Nucleus accumbens (tissue), 56 donors: ENCODE measurements at places on chromosomes 3 and 15.

- DNase-seq: no peak
Measured at GRCh38 chr3:102141096-102141927, 292.0 kb downstream of the NFKBIZ start.

DNA sequence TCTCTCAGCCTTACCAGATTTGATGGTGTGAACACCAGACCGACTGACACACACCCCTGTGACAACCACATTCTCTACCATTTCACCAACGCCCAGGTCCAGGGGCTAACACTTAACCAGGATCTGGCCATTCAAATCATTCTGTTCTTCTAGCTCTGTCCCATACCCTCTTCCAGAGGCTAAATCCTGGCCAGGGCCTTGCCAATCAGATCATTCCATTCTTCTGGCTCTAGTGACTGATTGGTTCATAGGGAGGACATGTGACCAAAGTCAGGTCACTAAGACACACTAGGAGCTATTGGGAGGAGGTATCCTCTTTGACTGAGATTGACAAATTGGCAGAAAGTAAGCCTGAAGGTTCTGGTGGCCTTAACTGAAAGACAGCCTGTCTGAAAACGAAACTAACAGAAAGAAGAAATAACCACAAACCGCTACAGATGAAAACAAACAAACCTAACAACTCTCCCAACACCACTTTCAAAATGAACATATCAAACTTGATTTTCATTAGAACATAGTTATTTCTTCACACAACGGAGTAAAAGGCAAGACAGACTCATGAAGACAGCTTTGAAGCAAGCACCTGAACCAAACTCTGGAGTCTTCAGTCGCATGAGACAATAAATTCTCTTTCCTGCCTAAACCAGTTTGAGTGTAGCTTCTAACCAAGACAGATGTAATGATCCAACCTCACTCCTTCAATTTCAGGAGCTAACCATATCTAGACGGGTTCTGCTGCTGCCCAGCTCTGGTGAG is 68.5 kb downstream of the TRANK1 start:
- no peak for DNase-seq

DNA sequence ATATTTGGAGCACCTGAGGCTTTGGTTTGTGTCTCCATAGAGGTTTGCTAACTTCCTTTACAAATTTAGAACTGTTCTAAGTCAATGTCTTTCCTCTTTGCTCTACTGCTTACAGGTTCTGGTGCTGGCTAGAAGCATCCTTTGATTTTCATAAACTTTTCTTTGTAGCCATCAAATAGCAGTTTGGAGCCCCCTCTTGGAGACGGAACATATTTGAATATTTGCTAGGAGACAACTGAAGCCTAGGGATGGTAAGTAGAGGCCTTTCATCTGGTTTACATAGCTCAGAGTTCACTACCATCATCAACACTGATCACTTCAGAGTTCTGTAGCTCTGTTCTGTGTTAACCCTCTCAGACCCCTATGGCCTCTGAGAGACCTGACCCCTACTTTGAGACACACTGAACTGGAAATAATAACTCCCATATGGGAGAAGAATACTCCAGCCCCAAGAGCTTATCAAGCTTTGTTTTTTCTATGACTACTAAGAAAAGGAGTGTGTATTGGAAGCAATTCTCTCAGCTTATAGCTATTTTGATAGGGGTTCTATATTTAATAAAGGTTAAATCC is 420.4 kb downstream of the EPHA3 start:
- DNase-seq: no peak

- no peak for DNase-seq
Measured at GRCh38 chr3:72892870-72893269, 5.0 kb downstream of the GXYLT2 start.
